ENCODE measurements at places on chromosomes 3 and 15. TPM values are rescaled to one million over a fixed set of nuclear protein-coding genes. Genes with fewer than 3 reads are reported as not detected.

- DNase-seq: no peak
Observed at GRCh38 chr3:127275287-127275781, 12.5 kb downstream of the PRR20G start.

DNA sequence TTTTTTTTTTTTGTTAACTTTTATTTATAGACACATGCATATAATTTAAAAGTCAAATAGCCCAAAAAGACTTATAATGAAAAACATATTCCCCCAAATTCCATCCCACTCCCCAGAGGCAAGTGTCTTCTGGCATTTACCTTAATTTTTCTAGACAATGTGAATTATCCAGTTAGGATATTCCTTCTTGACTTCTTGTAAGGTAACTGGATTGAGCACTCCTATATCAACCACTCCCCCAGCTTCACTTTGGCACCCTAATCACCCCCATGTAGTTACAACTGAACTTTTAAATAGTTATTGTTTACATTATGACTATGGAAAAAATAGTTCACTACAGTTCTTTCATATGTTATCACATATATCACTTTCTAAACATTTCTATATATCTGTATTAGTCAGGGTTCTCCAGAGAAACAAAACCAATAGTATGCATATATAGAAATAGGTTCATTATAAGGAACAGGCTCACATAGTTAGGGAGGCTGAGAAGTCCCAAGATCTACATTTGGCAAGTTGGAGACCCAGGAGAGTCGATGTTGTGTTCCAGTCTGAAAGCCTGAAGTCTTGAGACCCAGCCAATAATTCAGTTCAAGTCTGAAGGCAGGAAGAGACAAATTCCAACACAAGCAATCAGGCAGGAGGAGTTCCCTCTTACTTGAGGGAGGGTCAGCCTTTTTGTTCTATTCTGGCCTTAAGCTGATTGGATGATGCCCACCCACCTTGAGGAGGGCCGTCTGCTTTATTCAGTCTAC, 175.8 kb downstream of the THSD4 start:
- no peak for DNase-seq

FEZF2 gene
- 0.28 TPM for total RNA-seq

TMEM158 gene
- total RNA-seq: 10.6 TPM

DNA sequence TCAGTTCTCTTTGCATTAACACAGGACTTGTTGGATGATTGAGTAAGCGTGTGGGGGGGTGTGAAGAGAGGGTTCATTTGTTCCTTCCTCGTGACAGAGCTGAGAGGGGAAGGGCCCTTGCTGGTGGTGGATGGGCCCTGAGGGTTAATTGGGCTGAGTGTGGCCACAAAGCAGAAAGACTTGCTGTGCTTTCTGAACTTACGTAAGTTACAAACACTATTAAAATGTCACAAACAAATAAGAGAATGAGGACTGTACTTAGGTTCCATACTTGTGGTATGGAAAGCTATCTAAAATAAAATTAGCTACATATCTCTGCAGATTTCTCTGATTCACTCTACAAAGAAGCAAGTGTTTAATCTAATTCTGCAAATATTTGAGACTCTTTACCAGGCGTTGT, 231.3 kb downstream of the LPP start:
- no peak for DNase-seq

DNA sequence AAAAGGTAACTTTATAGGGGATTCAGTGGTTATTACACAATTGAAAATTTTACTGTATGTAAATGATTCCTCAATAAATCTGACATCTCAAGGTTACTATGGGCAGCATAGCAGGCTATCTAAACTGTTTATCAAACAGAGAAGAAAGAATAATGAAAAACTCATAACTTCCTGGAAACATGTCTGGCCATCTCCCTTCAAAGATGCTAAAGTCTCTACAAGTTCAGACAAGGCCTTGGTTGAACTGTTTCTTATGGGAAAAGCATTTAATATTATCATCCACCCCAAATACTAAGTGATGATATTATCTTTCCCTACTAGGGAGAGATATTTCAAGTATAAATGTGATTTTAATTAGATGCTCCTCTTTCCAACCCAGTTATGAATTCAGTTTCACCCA, 114.9 kb downstream of the ARRDC4 start:
- no peak for DNase-seq

DNA sequence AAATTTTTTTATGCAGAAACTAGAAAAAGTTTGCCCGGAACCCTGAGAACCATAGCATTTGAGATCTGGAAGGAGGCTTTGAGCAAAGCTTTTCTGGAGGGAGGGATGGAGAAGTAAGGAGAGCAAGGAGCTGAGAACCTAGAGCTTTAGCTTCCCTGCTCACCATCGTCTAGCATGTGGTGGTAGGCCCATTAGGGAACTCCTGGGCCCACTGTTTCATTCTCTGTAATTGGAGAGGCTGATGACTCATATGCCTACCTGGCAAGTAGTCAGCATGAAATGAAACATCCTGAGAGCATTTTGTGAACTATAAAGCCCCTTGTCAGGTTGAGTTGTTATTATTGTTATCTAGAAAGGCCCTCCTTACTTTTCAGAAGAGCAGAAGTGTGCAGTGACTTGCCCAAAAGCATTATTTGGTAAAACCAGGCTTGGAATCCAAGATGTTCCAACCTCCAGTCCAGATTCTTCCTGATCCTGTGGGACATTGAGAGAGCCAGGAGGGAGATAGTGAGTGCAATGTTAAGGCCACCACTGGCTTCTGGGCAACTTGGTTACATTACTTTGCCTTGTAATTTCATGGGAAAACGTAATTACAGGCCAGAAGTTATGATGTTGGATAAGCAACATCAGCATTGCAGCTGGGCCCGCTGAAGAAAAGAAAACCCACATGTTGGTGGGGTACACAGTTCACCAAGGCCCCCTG, 104.5 kb upstream of the BFSP2 start:
- DNase-seq: no peak

DNA sequence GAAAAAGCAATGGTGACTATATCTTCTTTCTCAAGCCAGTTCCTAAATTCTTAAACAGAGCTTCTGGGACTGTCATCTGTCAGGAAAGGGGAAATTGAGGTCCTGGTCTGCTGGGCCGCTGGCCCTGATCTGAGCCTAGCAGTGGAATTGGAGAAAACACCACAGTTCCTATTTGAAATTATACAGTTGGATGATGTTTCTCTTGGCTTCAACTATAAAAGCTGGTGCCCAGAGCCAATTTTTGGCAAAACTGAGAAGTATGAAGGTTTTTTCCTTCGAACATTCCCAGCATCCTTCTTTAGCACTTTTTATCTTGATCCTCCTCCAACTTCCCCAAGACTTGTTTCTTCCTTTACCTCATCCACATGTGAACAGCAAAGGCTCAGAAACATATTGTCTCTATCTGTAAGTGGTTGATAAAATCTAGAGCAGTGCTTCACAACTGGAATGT, 83.9 kb downstream of the CD47 start:
- DNase-seq: no peak
